NT2/D1 (cell line): ENCODE measurements at places on chromosomes 6 and 20.

DNA sequence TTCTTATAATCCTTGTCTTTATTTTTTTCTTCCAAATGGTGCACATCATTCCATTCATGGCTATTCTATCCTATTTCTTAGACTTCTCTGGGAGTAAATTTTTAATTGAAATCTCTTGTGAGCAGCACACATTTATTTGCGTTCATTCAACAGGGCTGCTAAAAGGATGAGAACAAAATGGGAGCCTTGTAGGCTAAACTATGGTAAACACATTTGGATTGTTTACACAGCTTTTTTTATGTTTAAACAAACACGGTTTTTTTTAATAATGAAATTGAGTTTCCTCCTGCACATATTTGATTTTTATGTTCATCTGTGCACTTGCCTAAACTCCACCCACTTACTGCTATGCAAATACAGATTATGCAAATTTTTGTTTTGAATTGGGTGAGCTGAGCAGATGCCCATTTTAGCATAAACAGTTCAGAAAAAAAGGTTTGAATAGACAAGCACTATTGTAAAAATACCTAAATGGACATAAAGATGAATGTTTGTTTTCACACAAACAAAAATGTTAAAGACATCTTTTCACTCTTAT lies 92.0 kb downstream of the OLIG3 start:
- DNase-seq = no peak

- DNase-seq = no peak
Measured at GRCh38 chr20:50445354-50446151, 64.6 kb upstream of the PTPN1 start.

DNA sequence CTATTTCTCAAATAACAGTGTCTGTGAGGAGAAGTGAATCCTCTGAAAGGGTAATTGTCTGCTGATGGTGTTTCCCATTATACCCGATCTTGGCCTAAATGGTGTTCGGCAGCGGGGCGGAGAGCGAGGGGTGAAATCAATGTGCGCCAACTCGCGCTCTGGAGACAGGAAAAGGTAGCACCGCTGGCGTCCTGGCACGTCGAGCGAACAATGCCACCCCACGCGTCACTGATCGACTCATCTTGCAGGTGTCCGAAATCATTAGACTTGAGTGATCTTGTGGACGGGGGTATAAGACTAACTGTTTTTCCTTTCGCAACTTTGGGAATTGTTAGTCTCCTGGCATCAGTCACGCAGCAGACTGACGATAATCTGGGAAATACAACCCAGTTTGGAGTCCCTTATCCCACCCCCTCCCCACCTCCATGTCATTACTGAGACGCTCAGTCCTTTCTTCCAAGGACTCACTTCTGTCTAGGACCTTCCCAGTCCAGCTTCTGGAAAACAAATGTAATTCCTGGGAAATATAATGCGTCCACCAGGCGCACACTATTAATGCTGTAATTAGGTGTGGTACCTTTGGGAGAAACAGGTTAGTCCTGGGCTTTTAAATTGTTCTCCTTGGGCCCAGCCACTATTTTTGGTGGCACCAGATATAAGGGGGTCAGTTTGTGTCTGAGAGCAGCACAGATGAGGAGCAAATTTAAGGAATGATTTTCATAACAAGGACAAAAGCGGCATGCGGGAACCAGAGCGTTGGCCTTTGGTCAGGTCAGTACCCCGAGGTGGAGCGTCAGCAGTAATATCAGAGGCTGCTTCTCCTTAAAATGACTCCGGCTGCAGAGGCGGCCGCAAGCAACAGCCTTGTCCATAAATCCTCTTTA lies 2.3 kb downstream of the LINC00237 start:
- DNase-seq = no peak

- no peak for DNase-seq
Measured at GRCh38 chr6:1387876-1388629, 1.3 kb upstream of the FOXF2 start.

DNA sequence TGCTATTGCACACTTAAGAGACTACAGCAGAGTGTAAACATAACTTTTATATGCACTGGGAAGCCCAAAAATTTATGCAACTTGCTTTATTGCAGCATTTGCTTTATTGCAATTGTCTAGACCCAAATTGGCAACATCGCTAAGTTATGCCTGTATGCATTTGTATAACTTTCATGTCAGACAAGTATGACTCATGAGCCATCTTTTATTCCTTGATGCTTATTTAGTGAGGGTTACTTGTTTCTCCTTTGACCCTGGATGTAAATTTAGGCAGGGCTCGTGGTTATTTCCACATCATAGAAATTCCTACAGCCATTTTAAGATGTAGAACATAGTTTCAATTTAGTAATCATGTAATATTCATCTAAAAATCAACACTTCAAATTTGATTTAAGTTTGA lies 130.3 kb upstream of the LY86 start:
- no peak for DNase-seq

DNA sequence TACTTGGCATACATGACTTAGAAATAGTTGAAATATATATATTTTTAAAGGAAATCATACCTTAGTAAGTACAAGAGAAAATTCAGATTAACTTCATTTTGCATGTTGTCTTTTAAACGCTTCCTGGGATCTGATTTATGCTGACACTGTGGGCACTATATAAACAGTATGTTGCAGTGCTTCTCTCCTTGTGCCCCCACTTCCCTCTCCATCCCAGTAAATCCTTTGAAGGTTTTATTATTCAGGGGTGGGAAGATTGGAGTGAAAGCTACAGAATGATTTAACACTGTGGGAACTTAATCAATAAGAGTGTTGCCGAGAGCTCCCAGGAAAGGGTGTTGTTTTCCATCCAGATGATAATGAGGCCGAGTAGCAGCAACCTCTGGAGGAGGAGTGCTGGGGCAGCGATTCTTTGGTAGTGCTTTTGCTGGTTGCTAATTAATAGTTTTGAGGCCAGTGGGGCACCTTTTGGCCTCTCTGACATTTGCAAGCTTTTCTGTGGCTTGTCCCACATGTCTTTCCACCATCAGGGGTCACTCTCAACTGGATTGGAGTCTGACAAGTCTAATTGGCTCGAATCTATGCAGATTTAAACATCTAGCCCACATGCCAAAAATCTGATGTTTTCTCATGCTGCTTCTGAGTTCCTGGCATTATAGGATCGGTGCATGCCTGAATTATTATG lies 183.0 kb upstream of the MMS22L start:
- peak; percentile 25 for DNase-seq

GRCh38 chr20:59019217-59019616 lies at the start of gene TUBB1:
Gene TUBB1 (plus strand): TSS chr20:59019429. CDS start chr20:59019523, 94 bp downstream.
- DNase-seq = no peak

DNA sequence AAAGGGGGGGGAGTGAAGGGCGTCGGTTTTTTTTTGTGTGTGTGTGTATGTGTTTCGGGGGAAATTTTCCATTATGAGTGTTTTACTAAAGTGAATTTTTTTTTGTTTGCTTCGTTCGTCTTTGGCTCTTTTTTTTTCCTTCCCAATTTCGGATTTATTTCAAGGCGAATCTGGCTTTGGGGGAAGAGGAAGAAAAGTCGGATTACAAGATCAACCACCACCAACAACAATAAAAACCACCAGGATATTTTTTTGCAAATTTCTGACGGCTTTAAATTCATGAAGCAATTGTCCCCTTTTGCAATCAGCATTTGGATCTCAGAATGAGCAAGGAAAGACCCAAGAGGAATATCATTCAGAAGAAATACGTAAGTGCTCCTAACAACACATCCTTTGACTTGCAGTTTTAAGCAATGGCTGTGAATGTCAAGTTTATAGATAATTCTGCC lies 372 bp downstream of the JARID2 start:
- no peak for DNase-seq

DNA sequence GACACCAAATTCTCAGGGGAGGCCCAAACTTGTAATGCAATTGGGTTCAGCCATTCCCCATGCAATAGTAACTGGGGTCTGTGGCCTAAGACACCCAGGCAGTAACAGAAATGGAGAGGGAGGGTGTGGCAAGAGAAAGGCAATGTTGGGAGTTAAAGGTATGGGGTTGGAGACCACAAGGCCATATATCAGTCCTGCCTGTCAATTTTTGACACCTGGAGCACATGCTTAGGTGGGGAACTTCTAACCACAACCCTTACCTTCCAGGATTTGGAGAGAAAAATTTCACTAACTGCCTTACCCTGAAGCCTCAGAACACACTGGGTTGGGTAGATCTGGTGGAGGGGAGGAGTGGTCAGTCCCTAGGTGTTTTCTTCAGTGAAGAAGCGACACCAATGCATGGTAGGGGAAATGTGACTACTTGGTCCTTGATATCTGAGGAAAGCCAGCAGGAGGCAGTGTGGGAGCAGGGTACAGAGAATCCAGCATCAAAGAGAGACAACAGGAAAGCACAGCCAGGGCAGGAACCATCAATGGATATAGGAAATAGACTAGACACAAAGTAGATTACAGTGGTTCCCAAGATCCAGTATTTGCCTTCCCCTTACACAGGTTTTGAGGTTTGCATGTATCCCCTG lies 6.8 kb upstream of the USP49 start:
- DNase-seq = no peak

GRCh38 chr20:20628314-20628713 lies 84.1 kb downstream of the RALGAPA2 start:
- no peak for DNase-seq

GRCh38 chr6:57097596-57097995 lies 7.6 kb downstream of the ZNF451 start:
- DNase-seq = no peak

- DNase-seq = no peak
Measured at GRCh38 chr6:34025861-34026260, 120.0 kb downstream of the GRM4 start.

DNA sequence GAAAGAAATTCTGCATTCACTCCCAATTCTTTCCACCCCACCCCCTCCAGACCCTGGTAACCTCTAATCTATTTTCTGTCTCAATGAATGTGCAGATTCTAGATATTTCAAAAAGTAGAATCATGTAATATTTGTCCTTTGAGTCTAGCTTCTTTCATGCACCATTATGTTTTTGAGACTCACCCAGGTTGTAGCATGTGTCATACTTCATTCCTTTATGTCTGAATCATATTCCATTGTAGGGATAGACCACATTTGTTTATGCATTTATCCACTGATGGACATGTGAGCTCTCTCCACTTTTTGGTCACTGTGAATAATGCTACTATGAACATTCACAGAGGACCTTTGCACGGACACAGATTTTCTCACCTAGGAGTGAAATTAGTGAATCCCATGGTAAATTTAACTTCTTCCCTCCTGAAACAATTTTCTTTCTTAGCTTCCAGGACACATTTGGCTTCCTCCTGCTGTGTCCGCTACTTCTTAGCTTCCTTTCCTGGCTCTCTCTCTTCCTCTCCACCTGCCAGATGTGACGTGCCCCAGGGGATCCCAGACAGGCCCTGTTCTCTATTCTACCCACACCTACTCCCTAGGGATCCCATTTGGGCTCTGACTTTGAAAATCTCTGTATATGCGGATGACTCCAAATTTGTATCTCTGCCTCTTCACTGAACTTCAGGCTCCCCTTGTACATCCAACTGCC lies 24.1 kb upstream of the ARFGEF2 start:
- DNase-seq = no peak

DNA sequence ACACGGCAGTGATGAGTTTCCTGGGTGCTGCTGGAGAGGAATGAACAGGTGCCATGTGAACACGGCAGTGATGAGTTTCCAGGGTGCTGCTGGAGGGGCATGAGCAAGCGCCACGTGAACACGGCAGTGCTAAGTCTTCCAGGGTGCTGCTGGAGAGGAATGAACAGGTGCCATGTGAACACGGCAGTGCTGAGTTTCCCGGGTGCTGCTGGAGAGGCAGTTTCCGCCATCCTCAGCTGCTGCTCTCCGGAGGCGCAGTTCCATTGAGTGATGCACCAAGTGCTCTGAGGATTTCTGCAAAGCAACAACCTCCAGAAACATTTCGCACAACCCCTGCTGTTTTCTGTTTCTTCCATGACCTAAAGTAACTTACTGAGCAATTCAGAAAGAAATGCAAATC lies 155.4 kb downstream of the SMOC2 start:
- DNase-seq = no peak
